ENCODE measurements at places on chromosomes 2 and 18.

DNA sequence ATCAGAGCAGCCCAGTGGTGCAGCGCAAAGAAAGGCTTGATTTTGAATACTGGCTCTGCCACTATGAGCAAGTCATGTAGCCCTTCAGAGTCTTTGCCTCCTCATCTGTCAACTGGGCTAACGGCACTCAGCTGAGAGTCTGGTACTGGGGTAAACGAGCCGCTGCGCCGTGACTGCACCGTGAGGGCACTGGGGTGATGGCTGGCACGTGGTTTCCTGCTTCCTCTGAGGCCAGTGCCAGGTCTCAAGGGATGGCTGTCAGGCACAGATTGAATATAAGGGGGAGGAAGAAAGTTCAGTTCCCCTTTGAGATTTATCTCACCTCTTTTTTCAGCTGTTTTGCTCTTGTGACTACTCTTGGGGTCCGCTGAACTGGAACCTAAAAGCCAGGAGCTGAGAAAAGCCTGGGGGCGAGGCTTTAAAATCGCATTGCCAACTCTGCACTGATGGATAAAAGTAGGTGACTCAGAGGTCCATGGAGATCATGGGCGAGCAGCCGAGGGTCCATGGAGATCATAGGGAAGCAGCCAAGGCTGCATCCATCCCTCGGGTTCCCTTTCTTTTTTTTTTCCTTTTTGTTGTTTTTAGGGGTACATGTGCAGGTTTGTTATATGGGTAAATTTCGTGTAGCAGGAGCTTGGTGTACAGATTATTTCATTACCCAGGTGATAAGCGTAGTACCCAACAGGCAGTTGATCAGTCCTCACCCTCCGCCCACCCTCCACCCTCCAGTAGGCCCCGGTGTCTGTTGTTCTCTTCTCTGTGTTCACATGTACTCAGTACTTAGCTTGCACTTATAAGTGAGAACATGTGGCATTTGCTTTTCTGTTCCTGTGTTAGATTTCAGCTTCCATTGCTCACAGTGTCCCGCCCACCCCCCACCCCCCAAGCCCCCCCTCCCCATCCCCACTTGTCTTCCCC lies 114.3 kb downstream of the SPP2 start:
- no peak for DNase-seq

GRCh38 chr2:132726155-132726554 lies 56.1 kb upstream of the LYPD1 start:
- no peak for DNase-seq

DNA sequence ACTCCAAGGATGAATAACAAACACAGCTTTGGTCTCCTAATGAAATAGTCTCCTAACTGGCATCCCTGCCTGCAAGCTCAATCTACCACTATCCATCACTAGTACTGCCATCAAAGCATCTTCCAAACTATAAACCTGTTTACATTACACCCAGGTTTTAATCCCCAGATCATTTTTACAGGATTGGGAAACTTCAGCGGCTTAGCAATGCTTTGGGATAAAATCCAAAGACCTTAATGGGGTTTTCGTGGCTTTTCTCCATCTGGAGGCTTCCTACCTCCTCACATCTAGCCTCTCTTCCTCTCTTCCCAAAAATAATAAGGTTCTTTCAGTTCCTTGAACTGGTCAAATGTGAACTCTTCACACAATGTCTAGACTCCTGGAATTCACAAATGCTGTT lies 92.2 kb upstream of the SETBP1 start:
- DNase-seq: no peak

- no peak for DNase-seq
Measured at GRCh38 chr2:182541268-182541667, 114.4 kb upstream of the PDE1A start.

DNA sequence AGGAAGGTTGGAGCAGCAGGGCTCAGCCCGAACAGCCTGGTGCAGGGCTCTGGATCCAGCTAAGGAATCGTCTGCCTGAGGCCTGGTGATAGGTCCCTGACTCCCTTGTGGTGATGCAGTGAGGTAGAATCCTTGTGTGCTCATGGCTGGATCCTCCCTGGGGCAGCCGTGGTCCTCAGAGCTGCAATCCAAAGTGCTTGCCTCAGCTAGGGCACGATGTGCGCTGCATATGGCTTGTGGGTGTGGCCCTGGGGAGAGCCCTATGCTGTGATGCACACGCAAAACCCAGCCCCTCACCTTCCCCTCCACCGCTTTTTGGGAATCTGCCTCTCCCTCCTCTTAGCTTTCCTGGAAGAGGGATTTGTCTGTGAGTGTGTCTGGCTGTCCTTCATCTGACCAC lies 142.2 kb downstream of the DYSF start:
- DNase-seq: no peak

DNA sequence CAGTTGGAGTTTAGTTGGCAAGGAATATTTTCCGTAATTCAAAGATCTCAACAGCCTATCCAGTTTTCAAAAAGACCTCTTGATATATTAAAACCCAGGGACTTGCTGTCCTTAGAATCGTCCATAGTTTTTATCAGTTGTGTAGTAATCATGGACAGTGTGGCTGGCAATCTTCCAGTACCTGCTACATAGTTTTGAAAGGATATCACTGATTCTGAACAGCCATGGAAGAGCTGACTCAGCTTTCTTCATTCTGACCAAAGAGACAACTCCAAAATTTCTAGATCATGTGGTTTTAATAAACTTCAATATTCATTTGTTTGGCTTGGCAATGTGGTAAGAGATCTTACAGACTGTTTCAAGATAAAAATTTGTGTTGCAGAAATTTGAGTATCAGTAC lies 616.7 kb downstream of the TDRD15 start:
- DNase-seq: no peak

- DNase-seq: peak; percentile 29
Measured at GRCh38 chr2:177147093-177147694, 65.4 kb upstream of the HNRNPA3 start.

DNA sequence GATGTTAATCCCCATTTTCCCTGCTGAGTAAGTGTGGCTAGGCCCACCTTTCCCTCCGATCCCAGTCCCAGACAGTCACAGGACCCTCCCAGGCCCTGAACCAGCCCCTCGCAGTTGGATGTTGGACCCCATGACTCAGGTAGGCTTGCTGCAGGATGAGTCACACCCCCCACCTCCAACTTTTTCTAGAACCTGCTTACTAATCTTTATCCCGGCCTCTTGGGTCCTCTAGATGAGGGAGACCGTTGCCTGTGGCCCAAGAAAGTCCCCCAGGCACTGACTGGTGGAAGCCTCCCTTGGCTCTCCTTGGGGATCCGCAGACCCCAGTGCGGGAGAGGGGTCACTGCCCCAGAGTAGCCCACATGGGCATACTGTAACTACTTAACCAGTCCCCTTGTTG lies 98.5 kb downstream of the SMAD7 start:
- no peak for DNase-seq

DNA sequence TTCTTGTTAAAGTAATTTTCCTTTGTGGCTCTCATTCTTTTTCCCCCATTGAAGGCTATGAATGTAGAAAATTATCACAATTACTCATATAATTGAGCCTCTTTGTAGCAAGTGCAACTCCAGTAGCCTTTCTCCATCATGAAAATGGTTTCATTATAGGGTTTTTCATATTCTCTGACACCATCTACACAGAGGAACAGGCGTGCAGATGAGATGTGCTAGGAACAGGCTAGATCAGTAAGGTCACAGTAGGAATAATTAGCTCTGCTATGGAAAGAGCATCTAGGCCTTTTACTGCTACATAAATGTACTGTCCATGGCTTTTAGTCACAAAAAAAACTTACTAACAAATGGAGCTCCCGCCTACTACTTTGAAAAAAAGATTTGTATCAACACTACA lies 12.6 kb upstream of the DLX1 start:
- DNase-seq: no peak

- no peak for DNase-seq
Measured at GRCh38 chr2:65390134-65390533, 42.3 kb downstream of the SPRED2 start.

Data from AG04449 (cell line).